ENCODE measurements at places on chromosomes 13 and 19. TPM values are rescaled to one million over a fixed set of nuclear protein-coding genes. Genes with fewer than 3 reads are reported as not detected.

DNA sequence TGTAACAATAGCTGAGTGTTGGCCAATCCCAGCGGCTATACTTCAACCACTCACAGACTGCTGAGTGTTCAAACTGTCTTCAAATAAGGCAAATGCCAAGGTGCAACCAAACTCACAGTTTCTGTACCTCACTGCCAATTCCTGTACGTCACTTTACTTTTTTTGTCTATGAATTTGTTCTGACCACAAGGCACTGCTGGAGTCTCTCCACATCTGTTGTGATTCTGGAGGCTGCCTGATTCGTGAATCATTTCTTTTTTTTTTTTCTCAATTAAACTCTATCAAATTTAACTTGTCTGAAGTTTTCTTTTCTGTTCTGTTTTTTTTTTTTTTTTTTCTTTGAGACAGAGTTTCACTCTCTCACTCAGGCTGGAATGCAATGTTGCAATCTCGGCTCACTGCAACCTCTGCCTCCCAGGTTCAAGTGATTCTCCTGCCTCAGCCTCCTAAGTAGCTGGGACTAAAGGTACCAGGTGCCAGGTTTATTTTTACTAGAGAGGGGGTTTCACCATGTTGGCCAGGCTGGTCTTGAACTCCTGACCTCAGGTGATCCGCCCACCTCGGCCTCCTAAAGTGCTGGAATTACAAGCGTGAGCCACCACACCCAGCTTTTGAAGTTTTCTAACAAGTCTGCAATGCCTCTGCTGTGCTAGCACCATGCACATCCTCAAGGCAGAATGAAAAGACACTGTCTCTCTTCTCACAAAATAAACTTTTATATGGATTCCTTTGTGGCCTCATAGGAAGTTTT is 401.7 kb downstream of the IRS2 start:
- peak; percentile 99 for DNase-seq

DNA sequence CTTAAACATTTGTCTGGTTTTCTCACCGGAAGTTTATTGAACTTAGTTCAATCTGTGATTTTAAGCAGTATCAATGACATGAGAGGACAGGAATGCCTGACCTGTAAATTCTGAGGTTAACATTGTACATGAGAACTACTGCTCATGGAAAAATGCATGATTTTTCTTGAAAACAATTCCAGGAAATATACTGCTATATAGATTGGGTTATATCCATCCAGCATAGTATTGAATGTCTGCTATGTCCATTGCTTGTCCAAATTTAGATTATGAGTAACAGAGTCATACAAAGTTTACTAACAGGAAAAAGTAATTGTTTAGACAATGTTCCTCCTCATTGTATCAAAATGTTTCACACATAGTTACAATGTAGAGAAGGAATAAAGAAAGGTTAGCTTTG is 606.8 kb downstream of the DACH1 start:
- no peak for DNase-seq

GRCh38 chr19:23318143-23318542 is 67.9 kb upstream of the ZNF724 start:
- DNase-seq, result no peak

The ZNF528 gene
- total RNA-seq, result 8.6 TPM

The REEP6 gene
- total RNA-seq, result not detected

Measured in SJSA1 (cell line).